Activated CD4-positive, alpha-beta T cell treated with anti-CD3 and anti-CD28 coated beads for 36 hours (primary cell): ENCODE measurements at places on chromosomes 5 and 9. TPM values are rescaled to one million over a fixed set of nuclear protein-coding genes. Genes with fewer than 3 reads are reported as not detected.

DNA sequence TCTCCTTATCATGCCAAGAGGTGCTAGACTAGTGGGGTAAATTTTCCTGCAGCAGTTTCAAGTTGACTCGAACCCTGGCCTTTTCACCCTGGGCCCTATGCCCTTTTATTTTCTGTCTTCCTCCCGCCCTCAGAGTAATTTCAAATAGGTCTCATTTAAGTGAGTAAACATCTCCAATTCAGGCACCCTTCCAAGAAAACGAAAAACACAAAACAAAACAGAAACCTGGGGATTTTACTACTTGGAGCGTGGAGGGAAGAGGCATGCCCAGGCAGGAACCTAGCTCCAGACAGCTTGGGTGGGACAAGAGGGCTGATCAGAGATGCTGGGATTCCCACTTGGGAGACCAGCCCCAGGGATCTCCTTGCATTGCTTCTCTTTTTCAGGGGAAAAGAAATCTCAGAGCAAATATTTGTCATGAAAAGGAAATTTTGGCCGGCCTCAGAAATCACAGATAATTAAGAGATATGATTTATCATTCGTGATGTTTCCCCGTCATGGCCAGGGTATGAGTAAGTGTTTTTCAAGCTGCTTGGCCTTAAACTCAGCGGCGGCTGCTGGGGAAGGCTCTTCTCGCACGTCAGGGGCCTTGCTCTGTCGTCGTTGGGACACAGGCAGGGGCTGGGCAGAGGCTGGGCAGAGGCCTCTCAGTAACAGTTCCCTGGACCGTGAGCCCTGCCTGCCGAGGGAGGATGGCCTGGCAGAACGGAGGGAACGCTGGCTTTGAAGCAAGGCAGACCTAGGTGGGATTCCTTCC, 248.6 kb upstream of the KLF4 start:
- DNase-seq = no peak

MARCOL gene
- total RNA-seq = not detected

GRCh38 chr5:142797420-142797819, 27.2 kb downstream of the ARHGAP26 start:
- no peak for DNase-seq

DNA sequence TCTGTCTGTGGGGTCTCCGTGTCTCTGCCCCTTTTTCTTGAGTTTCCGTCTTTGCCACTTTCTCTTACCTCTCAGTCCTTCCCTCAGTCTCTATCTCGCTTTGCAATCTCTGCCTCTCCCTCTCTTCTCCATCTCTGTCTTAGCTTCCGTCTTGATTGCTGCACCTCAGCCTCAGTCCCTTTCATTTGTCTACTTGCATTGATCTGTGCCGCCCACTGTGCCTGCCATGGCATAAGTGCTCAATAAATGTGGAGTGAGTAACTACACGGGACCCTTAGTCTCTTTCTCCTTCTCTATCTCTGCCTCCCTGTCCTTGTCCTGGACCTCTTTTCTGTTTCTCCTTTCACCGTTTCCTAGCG, 6.6 kb downstream of the PCDHGC5 start:
- DNase-seq = no peak

DNA sequence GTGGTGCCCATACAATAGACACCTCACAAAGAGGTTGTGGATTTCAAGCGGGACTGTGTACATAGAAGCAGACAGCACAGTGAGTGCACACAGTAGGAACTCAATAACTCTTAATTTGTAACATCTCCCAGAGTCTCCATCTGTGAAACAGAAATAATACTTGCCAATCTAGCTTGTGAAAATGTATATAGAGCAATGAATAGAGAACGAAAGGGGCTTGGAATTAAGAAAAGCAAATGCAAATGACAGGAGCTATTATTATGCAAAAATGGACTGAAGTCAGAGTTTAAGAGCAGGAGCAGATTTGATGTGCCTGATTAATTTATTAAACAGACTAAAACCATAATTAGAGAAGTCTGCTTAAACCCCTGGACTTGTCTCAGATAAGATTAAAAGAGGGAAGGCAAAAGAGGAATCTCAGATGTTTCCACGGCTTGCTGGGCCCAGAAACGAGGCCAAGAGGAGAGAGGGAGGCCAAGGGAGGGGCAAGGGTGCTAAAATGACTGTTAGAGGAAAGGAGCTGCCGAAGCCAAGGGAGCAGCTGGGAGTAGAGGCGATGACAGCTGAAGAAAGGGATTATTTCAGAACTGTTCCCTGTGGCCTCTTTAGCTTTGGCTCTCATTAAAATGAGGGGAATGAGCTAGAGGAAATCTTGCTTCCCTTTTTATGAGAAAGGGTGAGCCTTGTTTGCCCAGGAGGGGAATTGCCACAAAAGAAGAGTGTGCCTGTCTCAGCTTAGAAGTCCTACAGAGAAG, 72.1 kb downstream of the FEM1C start:
- no peak for DNase-seq

DNA sequence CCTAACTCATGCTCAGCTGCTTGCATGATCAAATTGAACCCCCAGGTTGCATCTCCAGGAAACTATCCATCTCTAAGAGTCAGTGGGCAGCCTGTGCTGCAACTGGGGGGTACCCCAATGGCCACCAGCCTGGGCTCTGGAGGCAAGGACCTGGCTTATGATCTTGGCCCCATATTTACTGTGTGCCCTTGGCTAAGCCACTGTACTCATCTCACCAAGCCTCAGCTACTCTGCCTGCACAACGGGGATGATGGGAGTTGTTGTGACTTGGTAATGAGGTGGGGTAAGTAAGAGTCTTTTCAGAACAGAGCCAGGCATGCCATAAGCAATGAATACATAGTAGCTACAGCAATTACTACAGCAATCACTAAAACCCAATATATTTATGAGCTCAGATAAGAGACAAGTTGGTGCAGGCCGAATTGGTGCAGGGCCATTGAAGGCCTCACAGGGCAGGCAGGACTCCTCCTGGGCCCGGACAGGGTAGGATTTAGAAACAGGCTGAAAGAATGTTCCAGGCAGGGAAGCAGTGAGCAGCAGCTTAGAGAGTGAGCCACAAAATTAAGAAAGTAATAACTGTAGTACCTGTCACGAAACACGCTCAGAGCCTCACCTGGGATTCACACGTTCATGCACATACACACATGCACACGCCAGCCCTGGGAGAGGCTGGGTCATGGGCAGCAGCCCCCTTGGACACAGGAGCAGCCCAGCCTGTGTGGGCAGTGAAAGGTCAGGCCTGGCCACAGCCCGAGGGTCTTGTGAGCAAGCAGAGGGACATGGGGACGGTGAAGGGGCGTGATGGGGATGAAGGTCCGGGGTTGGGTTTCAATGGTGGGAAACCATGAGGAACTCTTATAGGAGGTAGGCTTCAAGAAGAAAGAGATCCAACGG, 74.1 kb downstream of the PAX5 start:
- DNase-seq = no peak

GMCL2 gene
- total RNA-seq = not detected

- no peak for DNase-seq
Observed at GRCh38 chr5:80474929-80475328, 13.0 kb upstream of the FAM151B start.

DNA sequence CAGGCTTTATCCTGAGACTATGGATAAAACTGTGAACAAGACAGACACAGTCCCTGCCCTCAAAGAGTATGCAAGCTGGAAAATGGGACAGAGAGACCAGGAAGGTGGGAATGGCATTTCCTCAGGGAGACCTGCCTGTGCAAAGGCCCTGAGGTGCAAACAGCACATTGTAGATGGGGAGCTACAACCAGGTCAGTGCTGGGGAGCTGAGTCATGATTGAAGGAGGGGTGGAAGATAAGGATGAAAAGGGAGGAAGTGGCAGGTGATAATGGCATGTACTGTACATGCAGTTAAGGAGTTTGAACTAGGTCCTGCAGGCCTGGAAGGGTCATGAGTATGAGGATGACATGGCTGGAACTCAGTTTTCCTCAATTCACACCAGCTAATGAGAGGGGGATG, 75.5 kb upstream of the BOD1 start:
- no peak for DNase-seq

DNA sequence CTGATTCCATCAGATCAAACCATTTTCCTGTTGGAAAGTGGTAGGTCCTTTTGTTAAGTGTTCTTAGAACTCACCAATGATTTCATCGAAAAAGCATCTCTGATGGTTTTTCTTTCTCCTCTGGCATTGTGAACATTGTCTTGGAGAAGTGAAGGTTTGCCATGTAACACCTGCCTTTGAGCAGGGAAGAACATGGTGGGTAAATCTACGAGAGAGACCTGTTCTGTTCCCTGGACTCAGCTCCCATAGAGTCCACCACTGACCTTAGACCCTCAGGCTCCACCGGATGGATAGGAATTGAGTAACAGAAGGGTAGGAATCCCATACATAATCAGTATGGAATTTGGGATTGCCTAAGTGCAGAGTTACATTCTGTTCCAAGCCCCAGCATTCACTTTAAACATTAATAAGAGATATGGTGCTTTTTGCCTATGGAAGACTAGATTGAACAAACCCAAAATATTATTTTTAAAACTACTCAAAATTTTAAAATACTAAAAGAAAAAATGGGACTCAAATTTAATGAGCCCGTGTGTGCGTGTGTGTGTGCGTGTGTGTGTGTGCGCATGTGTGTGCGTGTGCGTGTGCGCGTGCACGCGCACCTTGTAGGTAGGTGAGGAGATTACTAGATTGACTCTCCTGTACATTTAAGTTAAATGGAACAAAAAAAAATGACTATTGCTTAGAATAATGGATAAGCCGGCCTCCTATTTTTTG, 92.0 kb downstream of the C9orf152 start:
- no peak for DNase-seq

DNA sequence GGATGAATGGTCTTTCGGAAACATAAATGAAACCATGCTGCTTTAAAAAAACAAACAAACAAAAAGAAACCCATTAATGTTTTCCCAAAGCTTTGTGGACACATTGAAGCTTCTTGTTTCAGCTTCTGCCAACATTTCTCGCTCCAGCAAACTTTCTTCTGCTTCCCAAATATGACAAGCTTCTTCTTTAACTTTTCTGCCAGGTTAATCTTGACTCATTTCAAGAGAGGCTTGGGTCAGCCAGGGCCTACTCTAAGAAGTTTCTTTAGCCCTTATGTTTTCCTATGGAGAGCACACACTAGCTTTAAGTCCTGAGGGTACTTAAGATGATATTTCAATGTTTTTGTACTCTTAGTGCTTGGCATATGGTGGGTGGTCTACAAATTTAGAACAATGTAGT, 6.1 kb downstream of the ANXA1 start:
- DNase-seq = no peak

DNA sequence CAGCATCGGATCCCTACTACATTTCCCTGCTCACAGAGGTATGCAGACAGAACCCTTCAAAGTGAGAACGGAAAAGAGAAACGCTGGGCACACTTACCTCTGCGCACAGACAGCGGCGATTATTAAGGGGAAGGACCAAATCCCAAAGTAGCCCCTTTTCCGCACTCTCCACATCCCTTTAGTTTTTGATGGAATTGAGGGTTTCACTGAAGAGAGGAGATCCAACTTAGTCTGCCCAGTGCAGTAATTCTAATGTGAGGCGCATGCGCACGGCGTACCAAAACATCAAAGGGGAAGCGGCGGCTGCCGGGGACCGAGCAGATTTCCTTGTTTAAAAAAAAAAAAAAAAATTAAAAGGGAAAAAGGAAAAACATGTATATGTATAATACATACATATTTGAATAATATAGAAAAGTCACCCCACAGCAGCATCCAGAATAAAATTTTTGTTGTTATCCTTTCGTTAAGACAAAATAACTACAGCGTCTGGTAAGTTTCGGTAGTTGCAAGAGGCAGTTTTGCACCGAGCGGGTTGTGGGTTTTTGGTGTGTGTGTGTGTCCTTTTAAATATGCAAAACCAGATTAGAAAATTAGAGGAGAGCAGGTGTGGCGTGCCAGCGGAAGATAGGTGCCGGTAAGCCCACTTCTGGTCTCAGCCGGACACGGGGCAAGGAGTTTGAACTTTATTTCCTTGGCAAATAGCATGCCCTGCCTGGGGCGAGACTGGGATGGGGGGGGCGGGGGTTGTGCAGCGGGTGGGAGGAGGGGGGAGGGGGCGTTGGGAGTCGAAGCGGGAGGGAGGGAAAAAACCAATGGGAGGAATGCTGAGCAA, at the start of gene GABRB2:
Gene GABRB2, minus strand, starts transcription at position 256 of the 832 bp plus-strand sequence. Its CDS starts 82 bp downstream, at position 174.
- peak; percentile 63 for DNase-seq

SLC25A48 gene
- total RNA-seq = not detected

DNA sequence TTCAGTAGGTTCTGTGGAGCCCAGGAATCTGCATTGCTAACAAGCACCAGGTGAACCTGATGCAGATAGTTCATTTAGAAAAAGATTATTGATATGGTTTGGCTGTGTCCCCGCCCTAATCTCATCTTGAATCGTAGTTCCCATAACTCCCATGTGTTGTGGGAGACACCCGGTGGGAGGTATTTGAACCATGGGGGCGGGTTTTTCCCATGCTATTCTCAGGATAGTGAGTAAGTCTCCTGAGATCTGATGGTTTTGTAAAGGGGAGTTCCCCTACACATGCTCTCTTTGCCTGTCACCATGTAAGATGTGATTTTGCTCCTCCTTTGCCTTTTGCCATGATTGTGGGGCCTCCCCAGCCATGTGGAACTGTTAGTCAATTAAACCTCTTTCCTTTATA, 212.0 kb downstream of the RAB3C start:
- DNase-seq = peak; percentile 81

TAF11L5 gene
- total RNA-seq = not detected

PCDHB4 gene
- total RNA-seq = not detected

DNA sequence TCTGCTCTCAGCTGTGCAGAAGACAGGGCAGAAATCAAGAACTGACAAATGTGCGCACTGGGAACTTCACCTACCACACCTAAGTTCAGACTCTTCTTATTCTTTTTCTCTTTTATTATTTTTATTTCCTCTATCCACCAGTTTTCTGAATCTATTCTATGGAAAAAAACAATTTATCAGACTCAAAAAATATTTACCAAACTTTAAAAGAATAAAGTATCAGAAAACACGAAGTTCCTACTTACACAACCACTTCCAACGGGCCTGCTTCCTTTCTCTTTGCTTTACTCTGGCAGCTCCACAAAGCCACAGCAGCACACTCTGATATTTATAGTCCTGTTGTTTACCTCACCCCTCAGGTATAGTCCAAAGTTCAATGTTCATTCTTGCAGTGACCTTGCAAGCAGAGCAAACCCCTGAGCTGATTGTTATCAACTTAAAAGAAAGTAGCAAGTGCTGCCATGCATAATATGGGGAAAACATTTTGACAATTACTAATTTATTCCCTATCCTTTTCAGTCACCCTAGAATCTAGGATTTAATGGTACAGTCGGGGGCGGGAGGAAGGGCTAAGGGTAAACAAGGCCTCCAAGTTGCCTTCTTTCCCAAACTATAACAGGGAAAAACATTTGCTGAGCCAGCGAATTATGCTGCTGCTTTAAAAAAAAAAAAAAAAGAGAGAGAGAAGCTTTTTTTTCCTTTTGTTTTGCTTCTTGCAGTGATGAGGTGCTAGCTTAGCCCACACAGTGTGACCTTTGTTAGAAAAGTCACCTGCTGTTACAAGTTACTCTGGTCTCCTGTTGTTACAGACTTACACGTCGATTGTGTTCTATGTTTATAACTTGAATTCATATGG, at the start of gene SELENOP:
Gene SELENOP, minus strand, starts transcription at position 302 of the 856 bp plus-strand sequence. CDS start 3,539 bp downstream, outside the sequence.
- no peak for DNase-seq
